Cardiac fibroblast (primary cell): ENCODE measurements at places on chromosomes 3 and 15.
A peak's percentile ranks its signal among the peaks of the same experiment; 100 is the strongest.

GRCh38 chr15:90691369-90691768 is 25.8 kb upstream of the BLM start:
- DNase-seq = no peak

DNA sequence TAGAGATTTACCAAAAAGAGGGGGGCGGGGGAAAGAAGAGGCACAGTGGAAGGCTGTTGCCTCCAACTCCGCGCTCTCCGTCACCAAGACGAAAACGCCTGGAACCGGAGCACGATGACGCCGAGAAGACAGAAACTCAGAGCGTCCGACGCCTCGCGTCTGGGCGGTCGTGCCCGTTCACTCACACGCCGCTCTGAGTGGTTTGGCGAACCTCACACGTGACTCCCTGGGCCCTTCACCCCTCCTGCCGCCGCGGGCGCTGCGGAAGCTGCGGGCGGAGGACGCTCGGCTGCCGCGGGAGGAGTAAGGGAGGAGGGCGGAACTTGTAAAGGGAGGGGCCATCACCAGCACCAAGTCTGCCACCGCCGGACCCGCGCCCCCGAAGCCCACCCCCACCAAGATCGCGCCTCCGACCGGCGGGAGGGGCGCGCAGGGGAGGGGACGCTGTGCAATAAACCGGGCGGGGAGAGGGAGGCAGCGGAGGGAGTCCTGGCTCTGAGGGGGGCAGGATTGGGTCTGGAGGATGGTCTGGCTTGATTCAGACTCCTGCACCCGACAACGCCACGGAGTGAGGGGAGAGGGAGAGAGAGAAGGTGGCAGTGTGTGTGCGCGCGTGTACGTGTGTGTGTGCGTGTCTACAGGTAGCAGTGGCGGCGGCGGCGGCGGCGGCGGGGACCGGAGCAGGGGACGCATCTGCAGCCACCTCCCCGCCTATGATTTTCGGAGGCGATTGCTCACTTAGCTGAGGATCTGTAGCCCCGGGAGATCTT is 1.9 kb upstream of the NLGN1 start:
- peak; percentile 83 for DNase-seq

DNA sequence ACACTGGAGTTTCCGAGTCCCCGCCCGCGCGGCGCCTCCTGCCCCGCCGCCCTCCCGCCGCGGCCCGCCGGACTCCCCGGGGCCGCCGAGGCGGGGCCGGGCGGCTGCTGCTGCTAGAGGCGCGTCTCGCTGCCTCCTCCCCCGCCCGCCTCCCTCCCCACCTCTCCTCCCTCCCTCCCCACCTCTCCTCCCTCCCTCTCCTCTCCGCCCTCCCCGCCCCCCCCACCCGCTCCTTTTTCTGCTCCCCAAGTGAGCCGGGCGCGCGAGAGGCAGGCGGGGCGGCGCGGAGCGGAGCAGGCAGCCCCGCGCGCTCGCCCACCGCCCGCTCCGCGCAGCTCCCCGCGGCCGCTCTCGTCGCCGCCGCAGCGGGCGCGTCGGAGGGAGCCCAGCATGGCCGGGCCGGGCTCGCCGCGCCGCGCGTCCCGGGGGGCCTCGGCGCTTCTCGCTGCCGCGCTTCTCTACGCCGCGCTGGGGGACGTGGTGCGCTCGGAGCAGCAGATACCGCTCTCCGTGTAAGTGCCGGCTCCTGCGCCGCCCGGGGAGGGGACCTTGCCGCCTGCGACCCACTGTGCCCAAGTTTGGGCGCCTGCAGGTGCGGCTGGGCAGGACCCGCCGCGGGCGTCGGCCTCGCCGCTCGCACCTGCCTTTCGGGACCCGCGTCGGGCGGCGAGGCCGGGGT is at the start of gene CACNA2D3:
TSS of gene CACNA2D3 (plus strand) at position 229 of the 679 bp plus-strand sequence.
- no peak for DNase-seq

DNA sequence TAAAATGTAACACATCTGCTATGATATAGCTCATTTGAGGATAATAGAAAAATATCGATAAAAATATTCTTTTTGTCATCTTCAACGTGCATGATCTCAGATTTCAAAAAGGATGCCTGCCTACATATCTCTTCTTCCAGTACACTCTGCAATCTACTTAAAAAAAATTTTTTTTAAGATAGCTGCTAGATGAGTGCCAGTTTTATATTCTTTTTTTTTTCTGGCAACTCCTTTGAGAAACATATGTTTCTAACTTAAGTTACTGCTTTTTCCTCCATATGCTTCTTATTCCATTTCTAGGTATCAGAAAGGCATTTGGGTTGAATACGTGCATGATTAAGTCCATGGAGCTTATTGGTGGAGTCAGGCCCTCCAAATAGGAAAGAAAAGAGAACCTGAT is 160.4 kb downstream of the PPM1L start:
- no peak for DNase-seq

GRCh38 chr3:189698811-189699210 is 67.6 kb downstream of the TP63 start:
- peak; percentile 21 for DNase-seq

DNA sequence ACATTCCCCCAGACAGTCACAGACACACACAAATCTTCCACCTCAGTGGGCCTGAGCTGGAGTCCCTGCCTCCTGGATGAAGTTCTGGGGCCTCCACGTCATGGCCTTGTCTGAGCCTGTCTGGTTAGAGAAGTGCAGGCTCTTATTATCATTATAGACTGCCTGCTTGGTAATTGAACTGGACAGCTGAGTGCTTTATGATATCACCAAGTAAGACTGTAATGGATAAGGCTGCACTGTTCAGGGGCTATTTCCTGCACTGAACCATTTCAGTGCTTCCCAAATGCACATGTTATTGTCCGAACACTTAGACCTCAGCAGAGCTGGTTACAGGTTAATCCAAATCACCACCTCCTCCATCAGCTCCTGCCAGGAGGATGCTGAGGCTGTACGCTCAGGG is 8.7 kb upstream of the ST6GAL1 start:
- DNase-seq = no peak

DNA sequence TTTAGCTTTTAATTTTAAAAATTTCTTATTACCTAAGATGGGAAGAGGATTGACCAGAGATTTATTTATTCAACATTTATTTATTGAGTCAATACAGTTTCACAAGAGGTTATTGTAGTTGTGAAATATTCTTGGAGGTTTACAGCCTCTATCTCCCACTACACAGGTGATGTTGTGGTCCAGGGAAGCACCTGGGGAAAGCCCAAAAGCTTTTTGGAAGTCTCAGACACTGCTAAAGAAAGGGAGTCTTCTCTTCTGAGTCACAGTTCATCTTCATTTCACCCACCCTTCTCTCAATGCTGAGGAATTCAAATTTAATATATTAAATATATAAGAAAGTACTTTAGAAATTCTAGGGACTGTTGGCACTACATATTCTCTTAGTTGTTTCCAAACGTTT is 41.8 kb downstream of the SERPINI1 start:
- DNase-seq = no peak

- DNase-seq = peak; percentile 80
These were observed 76.7 kb downstream of the BOC start for GRCh38 chr3:113287803-113288648.

GRCh38 chr3:156659260-156659659 is 15.1 kb upstream of the TIPARP start:
- no peak for DNase-seq

DNA sequence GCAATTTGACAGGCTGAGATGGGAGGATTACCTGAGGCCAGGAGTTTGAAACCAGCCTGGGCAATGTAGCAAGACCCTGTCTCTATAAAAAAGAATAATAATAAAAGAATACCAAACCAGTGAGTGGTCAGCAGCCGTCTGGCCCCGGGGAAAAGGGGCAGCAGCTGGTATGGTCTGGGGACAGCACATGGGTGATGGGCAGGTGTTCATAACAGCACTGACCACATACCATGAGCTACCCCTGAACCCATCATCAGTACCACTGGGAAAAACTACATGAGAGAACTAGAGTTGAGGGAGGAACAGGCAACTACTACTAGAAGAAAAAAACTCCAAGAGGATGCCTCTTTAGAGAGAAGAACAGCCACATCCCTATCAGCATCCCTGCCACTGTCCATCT is 40.7 kb downstream of the ARHGEF3 start:
- DNase-seq = no peak

- DNase-seq = peak; percentile 22
These were observed 563 bp downstream of the ARL6IP5 start for GRCh38 chr3:69085168-69085832.

- DNase-seq = no peak
These were observed 16.3 kb upstream of the SMCO1 start for GRCh38 chr3:196531418-196531817.

DNA sequence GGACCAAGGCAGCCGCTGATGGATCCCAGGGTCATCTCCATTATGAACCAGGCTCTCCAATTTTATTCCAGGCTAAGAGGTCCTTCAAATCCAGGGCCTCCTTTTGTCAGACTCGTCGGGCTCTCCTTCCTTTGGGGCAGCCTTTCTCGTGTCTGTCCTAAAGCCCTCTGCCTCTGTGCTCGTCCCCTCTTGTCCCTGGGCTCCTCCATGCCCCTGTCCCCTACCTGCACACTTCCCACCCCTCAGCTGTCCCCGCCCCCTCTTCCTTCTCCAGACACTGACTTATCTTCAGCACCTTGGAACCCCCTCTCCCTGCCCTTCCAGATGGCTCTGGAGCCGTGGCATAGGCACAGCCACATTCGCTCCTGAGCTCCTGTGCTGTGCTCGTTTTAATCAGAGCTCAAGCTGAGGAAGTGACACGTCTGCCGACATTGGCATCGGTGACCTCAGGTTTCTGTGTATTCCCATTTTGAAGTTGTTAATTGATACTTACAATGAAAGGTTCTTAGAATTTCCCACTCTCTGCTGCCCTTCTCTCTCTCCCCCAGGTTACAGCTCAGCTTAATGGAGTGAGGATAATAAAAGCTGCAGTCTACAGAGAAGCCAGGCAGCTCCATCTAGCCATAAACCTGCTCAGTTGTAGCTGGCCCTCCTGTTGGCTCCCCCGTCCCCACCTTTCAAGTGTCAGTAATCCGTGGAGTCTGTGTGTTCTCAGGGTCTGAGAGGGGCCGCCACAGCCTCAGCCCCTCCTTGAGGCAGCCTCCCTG is 51.1 kb upstream of the SEC22A start:
- no peak for DNase-seq

DNA sequence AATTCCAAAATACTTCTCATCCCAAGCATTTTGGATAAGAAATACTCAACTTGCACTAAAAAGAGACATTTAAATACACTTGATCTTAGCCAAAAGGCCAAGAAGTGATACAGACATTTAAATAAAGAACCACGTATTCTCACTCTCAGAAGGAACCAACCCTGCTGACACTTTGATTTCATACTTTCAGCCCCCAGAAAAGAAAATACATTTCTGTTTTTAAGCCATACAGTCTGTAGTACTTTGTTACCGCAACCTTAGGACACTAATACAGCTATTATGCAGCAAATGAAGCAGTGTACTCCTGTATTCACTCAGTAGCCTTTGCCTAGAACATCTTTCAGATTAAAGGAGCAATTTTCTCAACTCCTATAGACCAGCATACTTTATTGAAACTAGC is 86.7 kb downstream of the TBC1D5 start:
- no peak for DNase-seq

- DNase-seq = no peak
These were observed 54.7 kb upstream of the USP3 start for GRCh38 chr15:63449731-63450130.

DNA sequence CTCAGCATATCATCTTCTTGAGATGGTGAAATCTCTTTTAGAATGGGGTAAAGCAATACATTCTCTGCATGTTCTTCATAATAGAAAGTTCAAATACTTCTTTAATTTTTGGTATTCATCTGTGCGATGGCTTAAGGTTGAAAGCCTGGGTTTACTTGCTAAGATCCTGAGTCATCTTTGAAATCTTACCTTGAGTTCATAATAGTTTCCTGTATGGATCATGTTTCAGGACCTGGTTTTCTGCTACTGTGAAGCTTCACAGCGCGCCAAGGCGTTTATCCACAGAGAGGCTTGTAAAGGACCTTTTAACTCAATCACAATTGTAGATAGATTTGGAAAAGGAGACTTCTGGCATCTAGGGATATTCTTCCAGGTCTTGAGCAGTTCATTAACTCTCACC is 39.0 kb downstream of the MED12L start:
- no peak for DNase-seq

GRCh38 chr15:67520321-67521028 is 456 bp upstream of the C15orf61 start:
- DNase-seq = peak; percentile 27

DNA sequence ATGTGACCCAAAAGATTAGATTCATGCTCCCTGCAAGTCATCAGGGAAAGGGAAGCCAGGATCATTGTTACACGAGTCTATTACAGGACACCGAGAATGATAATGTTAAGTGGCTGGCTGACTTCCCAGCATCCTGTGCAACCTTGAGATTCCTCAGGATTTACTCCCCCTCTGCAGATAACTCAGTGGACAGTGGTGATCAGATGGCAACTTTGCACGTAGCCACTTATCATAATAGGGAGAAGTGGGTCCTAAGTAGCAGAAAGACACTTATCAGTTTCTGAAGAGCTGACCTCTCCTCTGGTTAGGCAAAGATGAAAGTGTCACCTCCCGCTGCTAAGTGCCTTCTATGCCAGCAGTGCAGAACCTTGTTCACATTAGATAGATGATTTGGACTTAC is 6.7 kb upstream of the TMPRSS7 start:
- DNase-seq = no peak
